Posterior vena cava (tissue), 2 donors: ENCODE measurements at places on chromosomes 2 and 18. TPM values are rescaled to one million over a fixed set of nuclear protein-coding genes. Genes with fewer than 3 reads are reported as not detected.

- no peak for DNase-seq
Measured at GRCh38 chr2:10897956-10898355, 13.8 kb upstream of the KCNF1 start.

GRCh38 chr2:67526283-67526682, 129.2 kb downstream of the ETAA1 start:
- DNase-seq = no peak

GRCh38 chr2:226483143-226483542, 316.5 kb downstream of the IRS1 start:
- DNase-seq = no peak

GRCh38 chr18:70489986-70490933, 201.4 kb downstream of the SOCS6 start:
- DNase-seq = no peak

DNA sequence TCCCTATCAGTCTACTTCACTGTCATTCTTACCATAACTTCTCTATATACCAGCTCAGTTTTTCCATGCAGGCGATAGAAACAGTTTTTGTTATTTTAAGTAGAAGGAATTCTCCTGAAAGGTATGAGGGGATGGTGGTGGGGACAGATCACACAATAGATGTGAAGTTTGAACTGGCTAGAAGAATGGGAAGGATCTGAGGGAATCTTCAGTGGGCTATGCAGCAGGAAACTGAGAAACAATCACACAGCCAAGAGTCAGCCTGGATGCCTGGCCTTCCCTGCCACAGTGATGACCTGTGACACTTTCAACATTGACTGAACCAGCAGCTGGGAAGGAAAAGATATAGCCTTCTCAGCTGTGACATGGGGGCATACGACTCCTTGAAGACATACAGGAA, 329.1 kb upstream of the GULP1 start:
- DNase-seq = no peak

DNA sequence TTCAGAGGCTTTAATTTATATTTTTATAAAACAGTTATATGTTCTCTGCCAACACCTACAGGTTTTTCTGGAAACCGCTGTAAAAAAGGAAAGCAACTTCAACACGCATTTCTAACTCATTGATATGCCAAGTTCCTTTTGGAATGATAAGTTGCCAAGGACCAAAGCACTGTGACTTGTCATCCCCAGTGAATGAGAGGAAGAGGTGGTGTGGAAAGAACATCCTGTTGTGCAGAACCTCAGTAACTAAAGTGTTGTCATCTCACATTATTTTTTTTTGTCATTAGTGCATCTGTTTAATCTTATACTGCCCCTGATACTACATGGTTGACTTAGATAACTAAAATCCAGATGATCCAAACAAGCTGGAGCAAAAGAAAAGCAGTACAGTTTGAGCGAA, 96.0 kb upstream of the NEUROD1 start:
- no peak for DNase-seq

The SAG gene
- not detected for total RNA-seq

The CNPPD1 gene
- 46.7 TPM for total RNA-seq

DNA sequence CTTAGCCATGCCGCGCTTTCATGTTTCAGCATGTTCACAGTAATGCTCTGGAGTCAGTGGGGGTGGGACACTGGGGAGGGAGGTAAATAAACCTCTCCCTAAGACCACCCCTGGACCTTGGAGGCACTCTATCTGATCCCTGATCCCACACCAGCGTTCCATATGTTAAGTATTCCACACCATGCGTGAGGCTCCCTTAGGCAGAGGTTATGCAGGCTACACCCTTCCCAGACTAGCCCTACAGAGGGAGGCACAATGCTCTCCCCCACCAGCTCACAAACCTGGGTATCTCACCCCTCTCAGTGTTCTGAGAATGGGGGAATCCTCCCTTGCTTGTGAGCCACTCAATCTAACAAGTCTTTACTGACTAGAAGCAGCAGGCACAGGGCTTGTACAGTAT, 1610.4 kb upstream of the ZEB2 start:
- DNase-seq = no peak

The ASPRV1 gene
- 1.7 TPM for total RNA-seq

GRCh38 chr2:110205660-110206455, 1.0 kb upstream of the NPHP1 start:
- DNase-seq = no peak

The CXCR2 gene
- total RNA-seq = 2.5 TPM

The ABCG5 gene
- not detected for total RNA-seq
